Left lung (tissue), 14 donors: ENCODE measurements at places on chromosomes 3 and 15. TPM values are rescaled to one million over a fixed set of nuclear protein-coding genes. Genes with fewer than 3 reads are reported as not detected.

DUOXA2 gene
- polyA plus RNA-seq, result 0.18 TPM

GOLGA8Q gene
- 3.7 TPM for polyA plus RNA-seq

IFT122 gene
- 76.9 TPM for polyA plus RNA-seq

GABRA5 gene
- not detected for polyA plus RNA-seq
